NCI-H1417 treated with DMSO at 0.1 percent for 48 hours (cell line): ENCODE measurements at places on chromosomes 3 and 15.

DNA sequence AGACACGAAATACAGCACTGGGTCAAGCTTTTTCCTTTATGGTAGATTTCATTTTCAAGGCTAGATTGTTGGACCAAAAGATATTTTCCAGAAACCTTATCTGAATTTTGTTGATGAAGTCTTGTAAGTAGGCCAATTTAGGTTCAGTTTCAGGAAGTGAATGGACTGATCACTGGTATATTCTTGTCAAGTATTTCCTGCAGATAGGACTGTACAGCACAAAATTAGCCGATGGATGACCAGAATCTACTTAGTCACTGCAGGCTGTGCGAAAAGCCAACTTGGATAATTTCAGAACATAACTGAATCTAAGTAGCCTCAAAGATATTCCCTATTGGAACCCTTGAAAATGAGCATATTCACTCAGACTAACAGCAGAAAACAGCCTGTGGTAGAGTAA, 206.5 kb downstream of the NR1D2 start:
- DNase-seq, result no peak

DNA sequence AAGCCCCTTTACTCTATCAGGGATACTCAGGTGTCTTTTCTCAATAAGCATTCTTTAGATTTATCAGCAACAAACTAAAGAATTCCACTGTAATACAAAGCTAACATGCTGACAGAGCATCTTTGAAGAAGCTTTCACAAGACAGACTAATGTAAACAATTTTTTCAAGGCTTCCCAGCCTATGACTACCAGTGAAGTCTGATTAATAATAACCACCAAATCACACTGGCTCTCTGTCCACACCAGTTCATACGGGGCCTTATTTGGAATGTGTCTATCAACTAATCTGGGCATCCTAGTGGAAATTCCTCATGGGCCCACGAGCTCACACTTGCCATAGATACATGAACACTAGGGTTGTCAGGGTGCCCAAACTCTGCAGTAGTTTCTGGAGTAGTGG, 84.5 kb downstream of the EFL1 start:
- no peak for DNase-seq

- no peak for DNase-seq
These were observed 1.8 kb upstream of the ABTB1 start for GRCh38 chr3:127670761-127671522.

DNA sequence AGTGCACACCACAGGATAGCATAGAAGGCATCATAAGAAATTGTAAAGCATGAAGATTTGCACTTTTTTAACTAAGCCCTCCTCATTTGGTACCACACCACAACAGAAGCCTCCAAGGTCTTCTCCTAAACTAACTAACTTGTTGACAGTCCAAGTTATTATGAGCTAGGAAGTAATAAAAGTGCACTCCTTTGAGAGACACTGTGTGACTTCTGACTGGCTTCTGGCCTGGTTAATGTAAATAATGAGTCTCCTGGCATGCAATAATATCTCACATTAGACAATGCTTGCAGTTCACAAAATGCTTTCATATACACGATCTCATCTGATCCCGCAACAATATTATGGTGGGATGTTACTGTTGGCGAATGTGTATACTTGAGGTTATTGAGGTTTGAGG, 103.9 kb upstream of the SLC24A5 start:
- DNase-seq, result no peak

- no peak for DNase-seq
These were observed 236.8 kb downstream of the MEIS2 start for GRCh38 chr15:36863570-36863969.

DNA sequence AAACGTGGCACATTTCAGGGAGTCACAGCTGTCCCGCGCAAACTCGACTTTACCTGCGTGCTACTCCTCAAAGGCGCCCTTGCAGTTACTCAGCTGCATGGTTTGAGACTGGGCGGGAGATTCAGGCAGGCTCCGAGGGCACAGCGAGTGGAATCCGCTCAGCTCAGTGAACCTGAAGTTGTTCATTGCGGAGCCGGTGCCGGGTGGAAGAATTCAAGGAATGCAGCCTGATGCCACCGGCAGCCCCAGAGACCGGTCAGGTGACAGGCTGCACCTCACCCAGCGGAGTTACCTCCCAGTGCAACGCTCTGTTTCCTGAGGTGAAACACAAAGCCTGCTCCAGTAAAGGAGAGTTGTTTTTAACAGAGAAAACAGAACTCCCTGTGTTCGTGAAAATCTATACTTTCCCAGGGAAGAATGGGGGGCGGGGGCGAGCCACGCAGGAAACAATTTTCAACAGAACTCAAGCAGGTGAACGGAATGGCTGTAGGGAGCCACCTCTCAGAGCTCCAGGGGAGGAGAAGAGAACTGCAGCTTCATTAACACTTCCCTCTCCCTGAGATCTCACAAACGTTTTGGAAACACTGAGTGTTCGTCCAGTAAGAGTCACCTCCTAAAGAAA, 3.8 kb downstream of the VEPH1 start:
- DNase-seq, result no peak

GRCh38 chr3:65313666-65314065, 625.9 kb upstream of the ADAMTS9 start:
- DNase-seq, result no peak

GRCh38 chr3:121989943-121990342, 32.1 kb downstream of the ILDR1 start:
- DNase-seq, result no peak

DNA sequence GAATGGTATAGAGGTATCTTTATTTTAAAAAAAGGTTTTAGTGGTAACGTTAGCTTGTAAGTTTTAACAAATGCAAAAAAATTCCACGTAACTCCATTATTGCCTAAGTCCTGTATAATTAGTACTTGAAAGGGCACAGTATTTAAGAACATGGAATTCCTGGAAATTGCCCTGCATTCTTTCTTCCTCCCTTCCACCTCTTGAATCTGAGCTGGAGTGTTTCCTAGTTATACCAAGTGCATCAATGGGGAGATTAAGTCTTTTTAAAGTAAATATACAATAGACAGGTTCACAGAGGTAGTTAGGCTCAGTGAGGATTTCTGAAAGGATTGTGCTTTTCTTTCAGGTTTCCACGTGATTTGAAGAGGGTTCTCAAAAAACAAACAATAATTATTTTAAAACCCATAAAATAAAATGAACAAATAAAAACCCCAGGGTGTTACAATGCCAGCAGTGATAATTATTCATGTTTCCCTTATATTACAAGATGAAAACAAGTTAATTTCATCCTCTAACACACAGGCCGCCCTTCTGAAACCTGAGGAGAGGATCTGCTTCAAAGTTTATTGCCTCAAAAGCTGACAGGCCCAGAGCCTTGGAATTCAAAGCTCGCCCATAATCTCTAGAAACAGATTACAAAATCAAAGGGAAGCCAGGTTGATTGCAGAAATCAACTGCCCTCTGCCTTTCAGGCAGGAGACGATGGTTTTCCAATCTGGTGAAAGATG, 128.8 kb upstream of the LMOD3 start:
- DNase-seq, result no peak

DNA sequence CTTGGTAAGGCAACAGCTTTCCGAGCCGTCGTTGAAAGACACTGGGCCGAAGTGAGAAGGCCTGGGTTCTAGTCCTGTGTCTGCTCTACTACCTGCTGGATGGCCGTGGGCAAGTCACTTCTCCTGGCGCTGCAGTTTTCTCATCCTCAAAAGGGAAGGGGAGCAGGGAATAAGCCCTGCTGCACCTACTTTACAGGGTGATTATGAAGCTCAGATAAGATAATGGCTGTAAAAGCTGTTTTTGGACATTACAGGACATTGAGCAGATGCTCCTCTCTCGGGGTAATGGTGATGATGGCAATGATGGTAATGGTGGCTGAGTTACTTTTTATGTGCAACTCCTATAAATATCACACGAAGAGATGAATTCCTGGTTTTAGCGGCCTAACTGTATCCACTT, 152.6 kb downstream of the FAM43A start:
- no peak for DNase-seq

GRCh38 chr3:133995264-133995663, 34.5 kb downstream of the SLCO2A1 start:
- DNase-seq, result no peak

GRCh38 chr3:64972793-64973192, 285.0 kb upstream of the ADAMTS9 start:
- no peak for DNase-seq

- DNase-seq, result no peak
These were observed 42.0 kb downstream of the UMPS start for GRCh38 chr3:124772081-124772831.

GRCh38 chr3:5055357-5056110, 66.6 kb upstream of the ARL8B start:
- no peak for DNase-seq

DNA sequence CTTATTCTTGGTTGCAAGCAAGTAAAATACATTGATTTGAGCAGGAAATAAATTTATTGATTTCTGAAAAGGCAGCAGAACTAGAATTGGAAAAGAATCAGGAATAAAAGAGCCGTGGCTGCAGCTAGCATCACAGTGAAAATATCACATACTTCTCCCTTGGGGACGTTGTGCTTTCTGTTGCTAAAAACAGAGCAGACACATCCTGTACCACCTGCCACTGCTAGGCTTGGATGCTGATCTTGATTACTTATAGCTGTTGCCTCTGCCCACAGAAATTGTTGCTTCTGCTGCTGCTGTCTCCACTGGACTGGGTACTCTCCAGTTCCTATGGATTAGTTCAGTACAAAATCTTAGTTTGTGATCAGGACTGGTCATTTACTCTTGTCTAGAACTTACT, 283.8 kb downstream of the C3orf38 start:
- DNase-seq, result no peak

GRCh38 chr3:42159147-42159546, 68.0 kb downstream of the TRAK1 start:
- DNase-seq, result no peak

- no peak for DNase-seq
These were observed 263.3 kb downstream of the LPP start for GRCh38 chr3:188417271-188417696.

DNA sequence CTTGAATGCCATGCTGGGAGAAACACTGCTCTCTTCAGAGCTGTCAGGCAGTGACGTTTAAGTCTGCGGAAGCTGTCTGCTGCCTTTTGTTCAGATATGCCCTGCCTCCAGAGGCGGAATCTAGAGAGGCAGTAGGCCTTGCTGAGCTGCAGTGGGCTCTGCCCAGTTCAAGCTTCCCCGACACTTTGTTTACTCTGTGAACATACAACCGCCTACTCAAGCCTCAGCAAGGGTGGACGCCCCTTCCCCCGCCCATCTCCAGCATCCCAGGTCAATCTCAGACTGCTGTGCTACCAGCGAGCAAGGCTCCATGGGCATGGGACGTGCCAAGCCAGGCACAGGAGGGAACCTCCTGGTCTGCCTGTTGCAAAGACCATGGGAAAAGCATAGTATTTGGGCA, 99.7 kb downstream of the TAFA4 start:
- no peak for DNase-seq

GRCh38 chr3:71710906-71711494, 14.2 kb downstream of the EIF4E3 start:
- no peak for DNase-seq

DNA sequence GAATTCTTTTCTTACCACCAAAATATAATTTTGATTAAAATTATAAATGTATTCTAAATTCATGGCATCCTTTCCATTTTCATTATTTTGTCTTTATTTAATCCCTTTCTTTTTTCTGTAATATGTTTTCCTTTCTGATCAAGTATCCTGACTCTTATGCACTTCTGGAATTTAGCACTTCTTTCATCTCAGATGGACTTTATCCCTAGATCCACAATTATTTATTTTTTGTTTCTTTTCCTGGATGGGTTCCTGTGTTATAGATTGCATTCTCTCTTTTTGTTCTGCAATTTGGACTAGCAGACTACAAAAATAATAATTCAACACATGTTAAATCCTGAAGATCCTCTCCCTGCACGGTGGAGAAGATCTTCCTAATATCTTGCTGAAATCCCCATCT, 76.9 kb upstream of the CDIN1 start:
- no peak for DNase-seq
